GM19239 (cell line): ENCODE measurements at places on chromosomes 4 and X.

GRCh38 chr4:158005021-158005420 lies 167.8 kb downstream of the GASK1B start:
- no peak for DNase-seq

DNA sequence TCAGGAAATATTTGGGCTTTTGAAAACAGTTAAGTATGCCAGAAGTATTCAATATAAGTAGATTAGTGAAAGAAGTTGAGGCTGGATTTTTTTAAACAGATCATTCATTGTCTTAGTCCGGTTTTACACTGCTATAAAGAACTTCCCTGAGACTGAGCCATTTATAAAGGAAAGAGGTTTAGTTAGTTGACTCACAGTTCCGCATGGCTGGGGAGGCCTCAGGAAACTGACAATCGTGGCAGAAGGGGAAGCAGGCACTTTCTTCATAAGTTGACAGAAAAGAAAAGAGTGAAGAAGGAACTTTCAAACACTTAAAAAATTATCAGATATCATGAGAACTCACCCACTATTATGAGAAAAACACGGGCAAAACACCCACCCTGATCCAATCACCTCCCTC lies 31.1 kb upstream of the CYLC1 start:
- no peak for DNase-seq

DNA sequence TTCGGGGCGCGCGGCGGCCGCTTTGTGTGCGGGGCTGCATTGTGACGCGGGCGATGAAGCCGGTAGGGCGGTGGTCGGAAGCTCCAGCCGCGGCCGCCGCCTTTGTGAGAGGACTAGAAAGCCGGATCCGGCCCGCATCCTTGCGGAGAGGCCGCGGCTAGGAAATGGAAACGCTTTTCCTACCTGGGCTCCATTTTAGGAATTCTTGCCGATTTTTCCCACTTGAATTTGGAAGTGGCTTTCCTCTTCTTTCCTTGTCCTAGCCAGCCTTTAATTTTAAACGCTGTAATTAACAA lies 708 bp downstream of the TMSB4X start:
- DNase-seq = no peak

DNA sequence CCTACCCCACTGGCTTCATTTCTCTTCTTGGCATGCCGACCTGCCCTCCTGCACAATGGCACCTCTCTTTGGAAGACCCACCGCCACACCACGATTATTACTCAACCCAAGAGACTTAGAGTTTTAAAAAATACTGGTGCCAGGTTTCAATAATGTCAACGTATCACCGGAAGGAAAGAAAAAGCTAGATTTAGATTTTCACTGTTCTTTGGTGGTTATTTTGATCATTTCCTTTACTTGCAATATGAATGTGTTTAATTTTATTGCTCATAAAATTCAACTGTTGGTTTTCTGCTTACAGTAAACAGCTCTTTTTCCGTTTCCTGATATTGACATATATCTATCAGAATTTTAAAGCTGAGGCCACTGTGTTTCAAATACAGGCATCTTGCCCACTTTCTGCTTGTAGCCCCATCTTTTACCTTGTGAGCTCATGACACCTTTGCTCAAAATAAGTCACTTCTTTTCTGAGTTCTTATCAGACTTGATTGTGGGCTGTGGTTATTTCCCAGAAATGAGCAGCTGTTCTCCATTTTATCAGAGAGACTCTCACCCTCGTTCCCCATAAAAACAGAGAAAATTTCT lies 439.1 kb downstream of the INPP4B start:
- no peak for DNase-seq
